ENCODE measurements at places on chromosomes 11 and 22. TPM values are rescaled to one million over a fixed set of nuclear protein-coding genes. Genes with fewer than 3 reads are reported as not detected.

CABP4 gene
- total RNA-seq: 6.9 TPM

E2F8 gene
- total RNA-seq: 8.5 TPM

TENM4 gene
- 5.5 TPM for total RNA-seq

F2 gene
- not detected for total RNA-seq

MLC1 gene
- not detected for total RNA-seq

OR5P2 gene
- total RNA-seq: not detected

PRR33 gene
- not detected for total RNA-seq

GRIK4 gene
- not detected for total RNA-seq

GALR3 gene
- not detected for total RNA-seq

SOX6 gene
- 0.02 TPM for total RNA-seq

MOGAT2 gene
- not detected for total RNA-seq

ISX gene
- not detected for total RNA-seq

GLYATL1 gene
- total RNA-seq: 1.9 TPM

MEI1 gene
- total RNA-seq: not detected

TREH gene
- not detected for total RNA-seq

C1QTNF5 gene
- 7.7 TPM for total RNA-seq

PTPRCAP gene
- total RNA-seq: 0.20 TPM

DGCR6 gene
- total RNA-seq: 0.81 TPM
